ENCODE measurements at places on chromosomes 1 and 21.

DNA sequence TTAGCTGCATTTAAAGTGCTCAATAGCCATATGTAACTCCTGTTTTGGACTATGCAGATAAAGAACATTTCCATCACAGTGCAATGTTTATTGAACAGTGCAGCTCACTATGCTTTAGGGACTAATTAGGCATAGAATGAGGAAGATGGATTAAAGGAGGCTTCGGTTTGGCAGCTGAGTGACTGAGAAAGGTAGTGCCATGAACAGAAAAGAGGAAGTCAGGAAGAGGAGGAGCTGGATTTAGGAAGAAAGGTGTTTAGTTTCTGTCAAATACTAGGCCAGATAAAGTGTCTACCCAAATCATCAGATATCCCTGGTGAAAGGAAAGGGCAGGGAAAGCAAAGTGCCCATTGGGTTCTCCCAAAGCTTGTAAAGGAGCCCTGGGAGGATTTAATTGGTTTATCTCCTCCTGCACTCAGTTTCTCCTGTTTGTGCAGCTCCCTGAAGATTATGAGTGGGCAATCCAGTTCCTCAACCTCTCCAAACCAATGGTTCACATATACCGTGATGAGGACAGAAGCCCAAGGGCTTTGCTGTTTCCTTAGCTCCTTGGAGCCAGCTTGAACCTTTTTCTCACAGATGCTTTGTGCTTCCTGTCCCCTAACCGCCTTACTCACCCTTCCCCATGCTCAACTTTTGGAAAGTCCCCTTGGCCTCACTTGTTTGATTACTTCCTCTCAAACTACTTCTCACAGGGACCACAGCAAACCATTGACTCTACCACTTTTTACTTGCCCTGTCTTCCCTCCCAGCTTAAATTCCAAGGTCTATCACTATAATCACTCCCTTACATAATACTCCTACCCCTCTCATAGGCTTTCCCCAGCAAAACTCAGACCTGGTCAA is 3.5 kb upstream of the RAP1A start:
- DNase-seq, result no peak

- no peak for DNase-seq
These were observed 13.1 kb upstream of the DUSP12 start for GRCh38 chr1:161736335-161736969.

DNA sequence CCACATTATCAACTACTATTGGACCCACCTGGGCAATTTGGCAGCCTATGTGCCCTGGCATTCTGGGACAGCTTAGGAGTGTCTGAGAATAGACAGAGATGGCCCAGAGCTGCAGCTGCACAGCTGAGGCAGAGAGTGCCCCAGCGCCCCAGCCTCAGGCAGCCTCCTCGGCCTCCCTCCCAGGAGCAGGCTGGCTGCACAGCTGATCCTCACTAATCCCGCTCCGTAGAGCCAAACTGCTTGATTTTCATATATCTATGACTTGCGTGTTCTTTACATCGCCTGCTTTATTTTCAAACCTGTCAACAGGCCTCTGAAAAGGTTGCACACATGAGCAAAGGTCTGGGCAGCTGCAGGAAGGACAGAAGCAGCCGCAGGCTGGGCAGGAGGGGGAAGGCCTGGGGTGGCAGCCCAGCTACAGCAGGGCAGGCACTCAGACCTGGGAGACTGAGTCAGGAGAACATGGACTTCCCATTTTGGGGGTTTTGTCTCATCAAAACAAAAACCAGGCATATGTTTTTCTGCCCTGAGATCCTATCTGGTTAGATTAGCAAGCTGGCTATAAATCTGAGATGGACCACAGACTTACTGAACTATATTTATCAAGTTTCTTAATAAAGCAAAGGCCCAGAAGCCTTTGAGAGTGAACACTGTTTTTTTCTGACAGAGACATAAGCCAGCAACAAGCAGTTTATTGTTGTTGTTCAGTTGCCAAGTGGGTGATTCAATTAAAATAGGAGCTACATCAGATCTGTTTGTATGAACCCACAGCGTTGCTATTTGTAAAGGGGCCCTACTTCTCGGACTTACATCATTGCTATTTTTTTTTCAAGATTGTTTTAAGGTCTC is 301.8 kb upstream of the DUSP10 start:
- no peak for DNase-seq

GRCh38 chr1:66433611-66434010 is 100.3 kb upstream of the SGIP1 start:
- no peak for DNase-seq

DNA sequence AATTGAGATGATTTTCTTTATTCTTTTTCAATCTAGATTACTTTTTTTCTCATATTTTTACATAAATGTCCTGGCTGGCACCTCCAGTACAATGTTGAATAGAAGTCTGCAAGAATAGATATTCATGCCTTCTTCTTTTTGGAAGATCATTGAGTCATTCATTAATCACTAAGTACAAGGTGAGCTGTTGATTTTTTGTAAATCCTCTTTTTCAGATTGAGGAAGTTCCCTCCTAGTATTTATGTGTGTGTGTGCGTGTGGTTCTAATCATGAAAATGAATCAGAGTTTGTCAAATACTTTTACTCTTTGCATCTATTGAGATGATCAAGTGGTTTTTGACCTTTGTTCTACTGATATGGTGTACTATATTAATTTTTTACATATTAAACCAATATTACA is 859.3 kb downstream of the KCNT2 start:
- DNase-seq, result no peak

DNA sequence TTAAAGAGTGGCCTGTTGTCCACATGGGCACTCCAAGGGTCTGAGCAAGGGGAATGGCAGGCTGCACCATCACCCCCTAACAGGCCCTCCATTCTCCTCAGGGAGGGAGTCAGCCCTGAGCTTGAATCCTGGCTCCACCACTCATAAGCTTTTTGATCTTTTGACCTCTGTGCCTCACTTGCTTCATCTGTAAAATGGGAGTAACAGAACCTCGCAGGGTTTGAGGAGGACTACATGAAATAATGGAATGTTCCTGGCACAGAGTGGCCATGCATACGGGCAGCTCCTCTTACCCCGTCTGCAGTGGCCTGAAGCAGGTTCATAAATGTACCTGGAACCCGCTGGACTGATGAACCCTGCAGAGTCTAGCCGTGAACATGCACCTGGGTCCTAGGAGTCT is 2.1 kb upstream of the XKR8 start:
- no peak for DNase-seq

- DNase-seq, result no peak
These were observed 10.8 kb downstream of the DPT start for GRCh38 chr1:168717906-168718891.

DNA sequence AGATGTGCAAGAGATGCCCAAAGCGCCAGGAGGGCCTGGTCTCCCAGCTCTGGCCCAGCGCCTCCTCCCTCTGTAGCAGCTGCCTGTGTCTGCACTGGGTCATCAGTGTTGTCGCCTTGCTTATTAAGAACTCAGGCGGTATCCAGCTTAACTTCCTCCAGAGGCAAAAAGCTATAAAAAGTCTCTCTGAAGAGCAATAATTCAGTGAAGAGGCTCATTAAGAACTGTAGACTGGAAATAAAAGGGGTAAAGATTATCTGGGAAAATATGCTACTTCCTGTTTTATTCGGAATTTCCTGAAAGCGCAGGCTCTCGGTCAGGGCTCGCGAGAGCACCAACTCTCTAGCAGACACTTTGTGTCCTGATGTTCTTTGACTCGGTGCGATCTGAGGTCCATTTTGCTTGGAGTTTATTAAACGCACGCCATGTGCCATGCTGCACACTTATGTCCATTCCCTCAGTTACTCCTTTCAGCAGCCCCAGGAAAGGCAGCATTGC is 70.4 kb downstream of the MRPS6 start:
- DNase-seq, result no peak

DNA sequence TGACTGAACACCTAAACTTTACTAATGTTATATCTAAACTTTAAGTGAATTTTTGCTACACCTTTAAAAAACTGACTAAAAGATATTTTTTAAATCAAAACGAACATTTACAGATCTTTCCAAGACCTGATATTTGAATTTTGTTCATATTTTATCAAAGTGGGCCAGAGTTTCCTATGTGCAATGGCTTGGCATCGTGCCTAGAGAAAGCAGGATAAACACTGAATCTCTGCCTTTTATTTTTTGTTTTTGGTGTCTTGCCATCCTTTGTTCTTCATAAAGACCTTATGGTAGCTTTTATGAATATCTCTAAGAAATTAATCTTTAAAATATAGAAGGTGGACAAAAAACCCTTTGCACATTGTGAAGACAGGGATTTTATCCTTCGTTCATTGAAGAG is 25.8 kb upstream of the VPS26C start:
- DNase-seq, result no peak

DNA sequence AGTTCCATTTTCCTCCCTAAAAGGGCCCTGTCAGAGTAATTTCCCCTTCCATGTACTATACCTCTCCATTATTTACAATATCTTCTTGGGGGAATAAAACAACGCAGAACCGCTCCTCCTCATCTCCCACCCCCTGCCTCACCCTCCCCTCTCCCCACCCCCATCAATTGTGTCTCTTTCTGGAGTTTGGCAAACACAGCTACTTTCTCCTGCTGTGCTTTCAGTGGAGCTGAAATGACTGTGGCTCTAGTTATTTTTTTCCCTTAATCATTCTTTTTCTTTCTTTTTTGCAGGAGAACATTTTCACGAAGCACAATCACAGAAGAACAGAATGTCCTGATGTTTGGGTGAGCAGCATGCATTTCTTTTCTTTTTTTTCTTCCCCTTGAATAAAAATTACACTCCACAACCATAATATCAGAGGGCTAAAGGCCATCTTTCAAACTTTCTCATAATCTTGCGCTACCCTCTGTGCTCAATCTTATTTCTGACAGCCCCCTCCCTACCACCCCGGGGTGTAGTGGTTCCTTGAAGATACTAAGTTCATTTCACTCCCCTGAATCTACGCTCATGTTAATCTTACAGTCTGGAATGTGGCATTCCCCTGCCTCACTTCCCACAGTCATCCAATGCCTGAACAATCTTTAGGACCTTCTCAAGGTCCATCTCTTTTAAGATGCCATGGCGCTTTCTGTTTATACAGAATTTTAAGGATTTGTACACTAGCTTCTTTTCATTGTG is 8.8 kb upstream of the PLXNA2 start:
- no peak for DNase-seq

DNA sequence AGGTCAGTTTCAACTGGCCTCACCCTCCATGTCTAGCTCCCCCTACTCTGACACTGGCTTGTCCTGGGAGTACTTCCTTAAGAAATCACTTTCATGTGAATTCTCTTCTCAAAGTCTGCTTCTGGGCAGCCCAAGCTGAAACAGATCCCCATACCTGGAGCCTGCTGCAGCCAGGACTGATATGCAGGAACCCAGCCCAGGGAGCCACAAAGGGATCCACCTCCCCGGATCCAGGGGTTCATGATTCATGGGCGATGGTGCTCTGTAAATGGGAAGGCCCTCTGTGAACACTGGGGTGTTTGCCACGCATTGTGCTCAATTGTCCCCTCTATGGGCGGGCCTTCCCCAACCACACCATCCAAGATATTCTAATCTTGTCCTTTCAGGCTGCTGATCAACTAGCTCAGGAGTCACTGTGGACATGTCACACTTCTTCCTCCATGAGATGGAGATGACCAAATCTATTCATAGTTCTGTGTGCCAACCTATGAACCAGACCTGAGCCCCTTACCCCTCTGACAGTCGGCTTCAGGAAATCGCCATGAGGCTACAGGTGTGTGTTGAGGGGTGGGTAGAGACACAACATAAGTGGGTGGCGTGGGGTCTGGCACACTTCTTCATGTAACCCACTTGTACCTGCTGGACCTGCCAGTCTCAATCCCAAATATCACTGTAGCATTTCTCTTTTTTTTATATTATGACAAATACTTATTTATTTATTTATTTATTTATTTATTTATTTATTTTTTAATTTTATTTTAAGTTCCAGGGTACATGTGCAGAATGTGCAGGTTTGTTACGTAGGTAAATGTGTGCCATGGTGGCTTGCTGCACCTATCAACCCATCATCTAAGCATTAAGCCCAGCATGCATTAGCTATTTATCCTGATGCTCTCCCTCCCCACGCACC is 41.8 kb downstream of the RUNX3 start:
- no peak for DNase-seq

DNA sequence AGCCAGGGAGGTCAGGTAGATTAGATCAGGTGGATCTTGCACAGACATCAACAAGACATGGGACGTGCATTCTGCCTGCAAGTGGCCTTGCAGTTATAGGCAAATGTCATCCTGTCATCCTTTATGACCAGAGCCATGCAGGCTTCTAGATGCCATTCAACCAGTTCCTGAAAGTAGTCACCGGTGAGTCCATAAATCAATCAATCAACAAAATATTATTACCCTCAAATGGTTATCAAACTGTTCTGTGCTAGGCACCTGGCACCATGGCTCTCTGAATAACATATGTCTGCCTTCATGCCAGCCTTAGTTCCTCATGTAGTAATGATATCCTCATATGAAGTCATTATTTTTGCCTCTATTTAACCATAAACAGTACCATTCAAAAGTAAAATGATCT is 146.9 kb downstream of the TOMM20 start:
- no peak for DNase-seq

DNA sequence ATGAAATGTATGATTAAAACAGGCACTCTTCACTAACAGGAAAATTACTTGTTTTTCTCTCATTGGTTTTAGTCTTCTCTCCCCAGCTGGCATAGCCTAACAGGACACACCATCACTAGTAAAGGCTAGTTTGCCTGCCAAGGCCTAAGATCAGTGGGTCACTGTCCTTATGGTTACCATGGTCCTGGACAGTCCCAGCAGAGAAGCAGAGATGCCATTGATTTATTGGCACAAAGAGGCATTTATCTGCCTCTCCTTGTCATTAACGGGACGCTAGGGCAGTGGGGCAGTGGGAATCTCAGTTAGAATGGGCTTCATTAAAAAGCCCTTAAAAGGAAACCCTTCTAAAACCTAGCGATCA is 13.9 kb downstream of the CD247 start:
- no peak for DNase-seq

GRCh38 chr1:42957880-42958487 is 684 bp downstream of the SLC2A1 start:
- DNase-seq, result peak; percentile 57

DNA sequence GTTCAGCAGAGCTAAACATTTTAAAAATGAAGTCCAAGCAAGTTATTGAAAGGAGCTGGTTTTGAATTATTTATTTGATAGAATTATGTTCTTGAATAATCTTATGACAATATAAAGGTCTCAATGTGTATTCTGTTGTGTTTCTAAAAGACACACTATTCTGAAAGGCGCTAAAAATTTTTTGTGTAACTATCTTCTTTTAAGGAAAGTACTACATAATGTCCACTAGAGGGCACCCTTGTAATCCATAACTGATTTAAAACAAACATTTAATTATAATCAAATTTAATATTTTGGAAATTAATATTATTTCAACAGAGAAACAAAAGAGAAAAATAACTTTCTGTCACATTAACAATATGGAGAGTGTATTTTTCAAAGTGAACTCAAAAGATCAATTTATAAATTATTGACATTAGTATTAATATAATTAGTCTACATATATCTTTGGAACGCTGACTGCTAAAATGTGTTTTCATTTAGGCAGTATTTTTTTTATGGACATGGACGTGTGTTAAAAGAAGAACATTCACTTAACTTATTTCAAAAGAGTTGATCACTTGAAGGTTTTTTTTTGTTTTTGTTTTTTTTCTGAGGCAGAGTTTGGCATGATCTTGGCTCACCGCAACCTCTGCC is 248.4 kb downstream of the DENND1B start:
- DNase-seq, result no peak

GRCh38 chr1:165288350-165289120 is 68.0 kb downstream of the LMX1A start:
- peak; percentile 68 for DNase-seq

GRCh38 chr1:59554752-59555151 is 257.9 kb downstream of the FGGY start:
- DNase-seq, result no peak

GRCh38 chr1:38611664-38612211 is 247.8 kb downstream of the RRAGC start:
- no peak for DNase-seq

All from NCI-H187 (cell line).